T-helper 1 cell treated with Interleukin-12 subunit alpha and Interleukin-12 subunit beta and Interleukin-4 antibody, amounts not matched to agents 30 ng/mL and 1 ng/mL, for 36 hours (primary cell): ENCODE measurements at places on chromosomes 5 and 9. TPM values are rescaled to one million over a fixed set of nuclear protein-coding genes. Genes with fewer than 3 reads are reported as not detected.

Gene PCDHB14
- total RNA-seq: not detected in 2 replicates

Gene PCDHA6
- not detected in 2 replicates for total RNA-seq

Gene FGD3
- 129 and 133 TPM in 2 replicates for total RNA-seq

Gene LEAP2
- 2.7 and 3.8 TPM in 2 replicates for total RNA-seq

Gene ZBTB34
- 9.4 and 9.7 TPM in 2 replicates for total RNA-seq

Gene LRRTM2
- 0.07 and 0.10 TPM in 2 replicates for total RNA-seq

Gene ALDOB
- total RNA-seq: not detected in 2 replicates
